ENCODE measurements at places on chromosomes 5 and 9.

- DNase-seq = no peak
These were observed 35.1 kb upstream of the ADRB2 start for GRCh38 chr5:148791334-148791667.

DNA sequence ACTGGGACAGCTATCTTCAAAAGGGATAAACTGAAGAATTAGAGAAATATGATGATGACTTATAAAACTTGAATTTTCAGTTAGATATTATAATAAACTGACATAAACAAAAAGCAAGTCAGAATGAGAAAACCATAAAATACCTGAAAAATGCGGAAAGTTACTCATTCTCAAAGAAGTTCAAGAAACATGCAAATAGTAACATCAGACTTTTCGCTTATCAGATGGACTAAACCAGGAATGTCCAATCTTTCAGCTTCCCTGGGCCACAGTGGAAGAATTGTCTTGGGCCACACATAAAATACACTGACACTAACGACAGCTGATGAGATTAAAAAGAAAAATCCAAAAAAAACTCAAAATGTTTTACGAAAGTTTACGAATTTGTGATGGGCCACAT, 53.9 kb downstream of the DROSHA start:
- DNase-seq = no peak

DNA sequence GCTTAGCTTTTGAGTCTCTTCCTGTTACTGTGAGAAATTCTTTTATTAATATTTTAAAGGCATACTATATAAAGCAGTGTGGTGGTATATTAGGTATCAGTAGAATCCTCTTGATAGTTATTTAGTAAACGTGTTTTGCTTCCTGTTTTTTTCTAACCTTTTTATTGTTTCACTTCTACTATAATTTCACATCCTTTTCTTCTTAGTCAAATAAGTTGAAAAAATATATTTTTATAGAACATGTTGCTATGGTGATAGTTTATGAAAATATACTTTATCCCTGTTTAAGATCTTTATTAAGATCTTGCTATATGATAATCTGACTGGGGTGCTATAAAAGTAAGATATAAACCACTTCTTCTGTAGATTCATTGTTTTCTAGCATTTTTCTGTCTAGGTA, 2.1 kb downstream of the POLK start:
- no peak for DNase-seq

GRCh38 chr5:96655506-96655905, 6.7 kb upstream of the CAST start:
- DNase-seq = no peak

GRCh38 chr5:35325836-35326235, 95.5 kb upstream of the PRLR start:
- no peak for DNase-seq

- DNase-seq = no peak
These were observed 19.9 kb upstream of the HMHB1 start for GRCh38 chr5:143791848-143792731.

DNA sequence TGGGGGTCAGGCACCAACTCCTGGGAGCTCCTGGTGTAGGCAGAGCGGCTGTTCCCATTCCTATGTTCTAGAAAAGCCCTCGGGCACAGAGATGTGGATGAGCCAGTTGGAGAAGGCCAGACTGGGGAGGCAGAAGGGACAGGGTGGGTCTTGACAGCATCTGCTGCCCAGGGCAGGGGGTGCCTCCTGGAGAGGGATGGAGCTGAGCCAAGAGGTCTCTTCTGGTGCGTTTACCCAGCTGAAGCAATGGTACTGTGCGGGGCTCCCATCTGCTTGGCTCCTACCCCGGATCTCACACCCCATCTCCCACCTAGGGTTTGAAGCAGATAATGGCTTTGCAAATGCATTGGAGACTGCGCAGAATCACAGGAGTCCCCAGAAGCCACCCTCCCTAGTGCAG, 41.3 kb downstream of the SHB start:
- no peak for DNase-seq

DNA sequence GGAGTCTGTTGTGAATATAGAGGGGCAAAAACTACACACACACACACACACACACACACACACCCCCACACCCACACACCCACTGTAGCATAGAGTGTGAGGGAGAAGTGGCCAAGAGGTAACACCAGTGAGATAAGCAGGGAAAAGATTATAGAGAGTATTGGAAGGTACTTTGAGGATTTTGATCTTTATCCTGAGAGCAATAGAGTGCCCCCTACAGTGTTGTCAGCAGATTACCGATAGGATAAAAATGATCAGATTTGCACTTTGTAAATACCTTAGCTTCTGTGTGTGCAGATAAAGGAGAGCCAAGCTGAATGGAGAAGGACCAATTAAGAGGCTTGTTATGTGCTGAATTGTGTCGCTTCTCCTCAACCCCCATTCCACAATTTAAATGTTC, 32.3 kb downstream of the ERCC6L2 start:
- no peak for DNase-seq

- no peak for DNase-seq
These were observed 136.5 kb downstream of the SV2C start for GRCh38 chr5:76219636-76220035.

- no peak for DNase-seq
These were observed 1567.2 kb upstream of the WWC1 start for GRCh38 chr5:166724284-166724683.

GRCh38 chr9:78366827-78367226, 69.9 kb downstream of the PSAT1 start:
- DNase-seq = no peak

Data from stimulated activated CD4-positive, alpha-beta T cell treated with anti-CD3 and anti-CD28 coated beads, Interleukin-12 subunit alpha, Interleukin-12 subunit beta, amount 100 ng/mL, for 4 hours (primary cell).